ENCODE measurements at places on chromosomes 11 and 22. TPM values are rescaled to one million over a fixed set of nuclear protein-coding genes. Genes with fewer than 3 reads are reported as not detected.

GRCh38 chr11:78649361-78650215 is 74.9 kb upstream of the NARS2 start:
- no peak for DNase-seq

DNA sequence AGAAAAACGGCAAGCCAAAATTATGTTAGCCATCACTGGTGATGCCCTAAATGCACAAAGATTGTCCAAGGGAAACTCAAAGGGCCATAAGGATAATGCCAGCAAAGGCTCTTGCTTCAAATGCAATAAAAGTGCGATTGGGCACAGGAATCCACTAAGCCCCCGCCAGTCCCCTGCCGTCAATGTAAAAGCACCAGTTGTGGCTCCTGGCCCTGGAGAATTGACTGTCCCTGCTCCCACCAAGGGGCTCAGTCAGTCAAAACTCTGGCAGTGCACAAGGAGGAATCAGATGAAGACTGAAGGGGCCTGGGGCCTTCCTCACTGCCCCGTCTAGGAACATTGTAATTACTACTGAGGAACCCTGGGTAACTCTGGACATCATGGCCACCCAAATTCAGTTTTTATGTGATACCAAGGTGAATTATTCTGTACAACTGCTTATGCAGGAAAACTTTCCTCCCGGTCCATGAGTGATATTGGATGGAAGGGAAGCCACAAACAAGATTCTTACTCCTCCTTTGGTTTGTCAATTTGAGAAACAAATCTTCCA is 85.6 kb downstream of the PIWIL4 start:
- DNase-seq, result no peak

The TRIM49C gene
- not detected for total RNA-seq

DNA sequence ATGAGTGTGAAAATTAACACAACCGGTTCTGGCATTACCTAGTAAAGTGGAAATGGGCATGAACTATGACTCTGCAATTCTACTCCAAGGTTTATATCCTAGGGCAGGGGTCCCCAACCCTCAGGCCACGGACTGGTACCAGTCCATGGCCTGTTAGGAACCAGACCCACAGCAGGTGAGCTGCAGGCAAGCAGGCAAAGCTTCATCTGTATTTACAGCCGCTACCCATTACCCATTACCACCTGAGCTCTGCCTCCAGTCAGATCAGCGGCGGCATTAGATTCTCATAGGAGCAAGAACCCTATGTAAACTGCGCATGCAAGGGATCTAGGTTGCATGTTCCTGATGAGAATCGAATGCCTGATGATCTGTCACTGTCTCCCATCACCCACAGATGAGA is 49.8 kb downstream of the MORC2 start:
- DNase-seq, result no peak

The OR4A16 gene
- not detected for total RNA-seq

The ZP1 gene
- total RNA-seq, result not detected

GRCh38 chr11:117197516-117198456 is 1.4 kb upstream of the TAGLN start:
- peak; percentile 28 for DNase-seq
